HFFc6 (cell line): ENCODE measurements at places on chromosomes 6 and 20. TPM values are rescaled to one million over a fixed set of nuclear protein-coding genes. Genes with fewer than 3 reads are reported as not detected.

The HSD17B8 gene
- total RNA-seq, result 0.39 to 1.1 TPM (median 0.90 TPM) in 3 replicates

The NFS1 gene
- total RNA-seq, result 28.6 and 36.6 TPM in 2 replicates

DNA sequence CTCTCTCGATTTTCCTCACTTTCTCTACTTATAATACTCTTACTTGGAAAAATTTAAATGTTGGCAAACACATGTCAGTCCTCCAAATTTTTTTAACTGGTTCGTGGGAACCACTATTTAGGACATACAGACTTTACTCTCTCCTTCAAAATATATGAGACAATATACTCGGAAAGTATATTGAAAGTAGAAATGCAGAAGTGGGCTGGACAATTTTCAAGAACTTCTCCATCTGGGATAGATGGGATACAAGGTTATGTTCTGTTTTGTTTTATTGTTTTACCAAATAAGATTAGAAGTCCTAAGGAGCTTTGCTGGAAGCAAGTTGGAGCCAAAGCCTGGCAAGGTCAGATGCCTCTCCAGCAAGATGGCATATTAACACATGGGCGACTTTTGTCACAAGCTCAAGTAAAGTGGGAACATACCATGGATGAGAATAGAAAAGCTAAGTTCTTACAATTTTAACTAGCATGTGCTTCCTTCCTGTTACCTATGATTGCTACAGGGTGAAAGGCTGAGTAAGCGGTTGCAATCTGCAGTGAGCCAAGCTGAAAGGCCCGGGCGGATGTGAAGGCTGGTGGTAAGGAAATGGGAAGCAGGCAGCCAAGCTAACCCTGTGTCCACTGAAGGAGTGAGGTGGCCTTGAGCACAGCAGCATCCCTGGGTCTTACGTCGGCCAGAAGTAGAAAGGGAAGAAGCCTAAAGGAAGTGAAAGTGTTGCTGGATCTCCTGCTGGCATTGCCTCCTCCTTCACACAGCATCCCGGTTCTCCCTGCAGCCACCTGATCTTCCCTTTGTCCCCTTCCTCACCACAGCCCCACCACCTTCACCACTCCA, 7.1 kb downstream of the MAP3K5 start:
- no peak overlapping the region; the same call in 1 of the 2 replicates for H3K4me3 ChIP-seq
- peaks cover 17% of the 10 kb centered on the region for H3K36me3 ChIP-seq
- H3K27me3 ChIP-seq, result no peaks in the 10 kb centered on the region; the same call in 1 of the 2 replicates
- H3K27ac ChIP-seq, result peak overlapping the region; percentile 36

DNA sequence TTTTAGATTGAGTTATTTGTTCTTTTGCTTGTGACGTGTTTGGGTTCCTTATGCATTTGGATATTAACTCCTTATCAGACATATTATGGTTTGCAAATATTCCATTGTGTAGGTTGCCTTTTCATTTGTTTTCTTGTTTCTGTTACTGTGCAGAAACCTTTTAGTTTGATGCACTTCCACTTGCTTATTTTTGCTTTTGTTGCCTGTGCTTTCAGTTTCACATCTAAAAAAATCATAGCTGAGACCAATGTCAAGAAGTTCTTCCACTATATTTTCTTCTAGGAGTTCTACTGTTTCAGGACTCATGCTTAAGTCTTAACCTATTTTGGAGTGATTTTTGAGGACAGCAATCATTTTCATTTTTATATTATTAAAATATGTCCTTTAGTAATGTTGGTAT, 113.5 kb downstream of the EPM2A start:
- no peaks in the 10 kb centered on the region for H3K27me3 ChIP-seq
- H3K36me3 ChIP-seq, result no peaks in the 10 kb centered on the region
- no peak overlapping the region for H3K27ac ChIP-seq
- H3K4me3 ChIP-seq, result no peak overlapping the region
- H3K4me1 ChIP-seq, result peaks cover under 1% of the 10 kb centered on the region; the same call in 1 of the 2 replicates

The BEND3 gene
- total RNA-seq, result 1.8 to 2.3 TPM (median 2.2 TPM) in 3 replicates

The VTA1 gene
- total RNA-seq, result 68.3 and 73.6 TPM in 2 replicates

GRCh38 chr20:20333866-20334265, 34.0 kb upstream of the INSM1 start:
- no peak overlapping the region for H3K4me3 ChIP-seq
- H3K36me3 ChIP-seq, result no peaks in the 10 kb centered on the region
- no peak overlapping the region for H3K27ac ChIP-seq
- no peaks in the 10 kb centered on the region for H3K4me1 ChIP-seq
- no peak for DNase-seq

The IL20RA gene
- total RNA-seq, result not detected in 3 replicates

The LY6G6F gene
- not detected in 3 replicates for total RNA-seq

DNA sequence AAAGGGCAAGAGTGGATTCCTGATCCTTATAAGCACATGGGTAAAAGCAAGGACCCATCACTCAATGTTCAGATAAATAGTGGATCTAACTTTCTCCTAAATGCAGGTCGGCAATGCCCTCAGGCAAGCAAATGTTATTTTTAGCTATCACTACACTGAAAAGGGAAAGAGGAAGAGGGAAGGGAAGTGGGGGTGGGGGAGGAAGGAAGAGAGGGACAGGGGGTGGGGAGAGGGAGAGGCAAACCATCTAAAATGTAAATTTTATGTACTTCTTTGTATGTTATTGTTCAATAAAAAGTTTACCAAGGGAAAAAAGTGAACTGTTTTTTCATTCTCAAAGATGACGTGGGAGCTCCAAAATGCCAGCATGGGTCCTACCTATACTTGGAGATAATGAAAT, 44.2 kb downstream of the CHD6 start:
- H3K27ac ChIP-seq, result no peak overlapping the region
- no peaks in the 10 kb centered on the region; the same call in 1 of the 2 replicates for H3K27me3 ChIP-seq
- H3K4me3 ChIP-seq, result no peak overlapping the region
- DNase-seq, result no peak
- H3K4me1 ChIP-seq, result peaks cover 58% of the 10 kb centered on the region

- no peaks in the 10 kb centered on the region for H3K4me1 ChIP-seq
- no peak for DNase-seq
- no peak overlapping the region for H3K27ac ChIP-seq
- H3K4me3 ChIP-seq, result no peak overlapping the region
- H3K27me3 ChIP-seq, result peaks cover 5% of the 10 kb centered on the region
Observed at GRCh38 chr20:59723108-59723500, 118.8 kb downstream of the PHACTR3 start.

GRCh38 chr6:125952764-125953501, 3.6 kb upstream of the HINT3 start:
- H3K4me1 ChIP-seq, result peaks cover 34% of the 10 kb centered on the region
- H3K27me3 ChIP-seq, result no peaks in the 10 kb centered on the region; the same call in 1 of the 2 replicates
- no peak overlapping the region for H3K27ac ChIP-seq
- no peaks in the 10 kb centered on the region for H3K36me3 ChIP-seq
- no peak overlapping the region for H3K4me3 ChIP-seq

- H3K27me3 ChIP-seq, result no peaks in the 10 kb centered on the region
- H3K4me1 ChIP-seq, result no peaks in the 10 kb centered on the region
- no peaks in the 10 kb centered on the region for H3K36me3 ChIP-seq
- DNase-seq, result no peak
Observed at GRCh38 chr6:102525336-102525735, 1131.8 kb downstream of the GRIK2 start.

DNA sequence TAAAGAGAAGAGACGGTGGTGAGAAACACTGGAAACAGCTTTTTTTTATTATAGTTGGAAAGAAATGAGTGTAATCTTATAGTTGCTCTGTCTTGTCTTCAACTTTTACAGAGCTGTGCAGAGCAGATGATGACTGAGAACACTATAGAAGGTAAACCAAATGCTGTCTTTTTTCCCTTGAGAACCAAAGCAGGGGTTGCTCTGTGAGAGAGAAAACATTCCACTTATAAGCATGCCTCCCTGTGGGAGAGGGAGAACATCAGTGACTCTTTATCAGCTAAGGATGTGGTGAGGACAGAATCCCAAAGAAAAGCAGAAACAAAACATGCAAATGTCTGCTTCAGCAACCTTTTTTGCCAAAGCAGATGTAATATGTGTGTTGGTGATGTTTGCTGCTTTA, 179.3 kb upstream of the HDDC2 start:
- H3K4me1 ChIP-seq, result no peaks in the 10 kb centered on the region
- H3K27me3 ChIP-seq, result peaks cover 2% of the 10 kb centered on the region; the same call in 1 of the 2 replicates
- DNase-seq, result no peak

DNA sequence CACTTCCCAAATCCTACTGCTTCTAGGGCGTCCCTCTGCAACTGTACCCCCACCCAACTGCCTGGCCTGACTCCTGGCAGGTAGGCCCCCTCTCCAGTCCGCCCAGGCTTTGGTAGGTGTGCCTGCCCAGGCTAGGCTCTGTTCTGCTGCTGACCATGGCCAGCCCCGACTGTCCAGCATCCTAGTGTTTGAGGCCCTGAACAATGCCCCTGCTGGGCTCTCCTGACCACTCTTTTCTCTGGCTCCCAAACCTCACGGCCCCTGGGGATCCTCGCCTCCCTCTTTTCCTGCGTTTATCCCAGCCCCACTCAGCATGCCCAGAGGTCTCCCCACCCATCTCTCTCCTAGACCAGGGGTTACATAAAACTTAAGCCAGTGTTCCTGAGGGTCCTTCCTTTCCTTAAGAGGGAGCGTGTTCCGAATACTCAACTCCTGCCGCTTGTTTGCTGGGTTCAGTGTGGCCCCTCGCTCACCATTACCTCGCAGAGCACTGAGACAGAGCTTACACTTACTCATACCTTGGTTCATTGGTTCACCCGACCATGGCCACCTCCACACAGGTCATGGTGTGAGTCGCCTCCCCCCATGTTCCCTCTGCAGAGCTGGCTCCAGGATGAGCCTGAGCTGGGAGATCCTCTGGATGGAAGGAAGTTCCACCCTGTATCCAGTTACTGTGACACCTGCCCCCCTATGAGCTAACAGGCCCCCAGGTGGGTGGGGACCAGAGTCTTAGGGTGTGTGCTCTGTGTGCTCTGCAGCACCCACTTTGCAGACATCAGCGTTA, 21.0 kb upstream of the MYT1 start:
- no peaks in the 10 kb centered on the region for H3K4me1 ChIP-seq
- H3K4me3 ChIP-seq, result no peak overlapping the region
- peaks cover 50% of the 10 kb centered on the region for H3K27me3 ChIP-seq
- H3K27ac ChIP-seq, result no peak overlapping the region
- H3K36me3 ChIP-seq, result peaks cover 17% of the 10 kb centered on the region
- DNase-seq, result no peak
